ENCODE measurements at places on chromosomes 7 and 10.
A peak's percentile ranks its signal among the peaks of the same experiment; 100 is the strongest.

- no peak for DNase-seq
These were observed 11.1 kb upstream of the PPP2R2D start for GRCh38 chr10:131889755-131890154.

DNA sequence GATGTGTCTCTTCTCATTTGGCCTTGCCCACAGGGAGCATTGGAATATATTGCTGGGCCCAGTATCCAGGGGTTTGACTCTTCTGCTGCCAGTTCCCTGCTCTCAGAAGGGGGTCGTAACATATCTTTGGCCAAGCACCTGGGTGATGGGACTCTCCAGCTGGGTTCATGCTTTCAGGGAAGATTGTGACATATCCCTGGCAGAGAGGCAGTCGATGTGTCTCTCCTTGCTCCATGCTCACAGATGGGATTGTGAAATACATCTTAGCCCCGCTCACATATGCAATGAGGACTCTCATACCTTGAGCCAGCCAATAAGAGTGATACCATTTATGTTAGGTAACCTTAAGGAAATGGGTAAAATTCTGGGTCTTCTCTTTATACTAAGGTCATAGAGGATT, 39.2 kb upstream of the ZNF680 start:
- DNase-seq, result no peak

- DNase-seq, result peak; percentile 38
These were observed 79.0 kb upstream of the TMEM168 start for GRCh38 chr7:112869111-112869774.

- DNase-seq, result peak; percentile 95
These were observed 2.7 kb upstream of the JCAD start for GRCh38 chr10:30062090-30062489.

- no peak for DNase-seq
These were observed 258.5 kb downstream of the ARL4A start for GRCh38 chr7:12945901-12946300.

DNA sequence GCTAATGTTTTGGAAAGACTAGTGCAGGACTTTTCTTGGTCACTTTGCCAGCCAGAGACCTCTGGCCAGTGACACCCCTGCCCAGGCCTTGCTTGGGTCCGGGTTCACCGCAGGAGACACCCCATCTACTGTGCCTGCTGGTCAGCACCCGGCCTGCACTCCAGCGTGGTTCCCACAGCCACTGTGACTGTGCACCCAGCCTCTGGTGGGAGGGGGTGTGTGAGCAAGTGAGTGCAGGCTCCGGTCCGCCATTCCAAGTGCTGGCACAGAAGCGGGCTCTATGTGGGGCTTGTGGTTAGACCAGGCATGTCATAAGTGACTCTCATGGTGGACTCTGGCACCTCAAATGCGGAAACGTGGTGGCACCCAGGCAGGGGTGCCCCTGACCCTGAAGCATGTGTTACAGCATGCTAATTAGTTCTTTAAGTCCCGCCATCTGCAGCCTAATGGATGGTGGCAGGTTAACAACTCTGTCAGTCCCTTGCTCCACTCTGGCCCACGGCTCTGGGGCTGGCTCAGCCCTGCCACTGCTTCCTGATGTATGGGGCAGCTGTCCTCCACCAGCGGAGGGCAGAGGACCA, 311.9 kb upstream of the HGF start:
- no peak for DNase-seq

GRCh38 chr10:95605163-95605562, 44.0 kb upstream of the SORBS1 start:
- peak; percentile 24 for DNase-seq

- no peak for DNase-seq
These were observed 251.7 kb upstream of the MYO3A start for GRCh38 chr10:25682203-25682851.

DNA sequence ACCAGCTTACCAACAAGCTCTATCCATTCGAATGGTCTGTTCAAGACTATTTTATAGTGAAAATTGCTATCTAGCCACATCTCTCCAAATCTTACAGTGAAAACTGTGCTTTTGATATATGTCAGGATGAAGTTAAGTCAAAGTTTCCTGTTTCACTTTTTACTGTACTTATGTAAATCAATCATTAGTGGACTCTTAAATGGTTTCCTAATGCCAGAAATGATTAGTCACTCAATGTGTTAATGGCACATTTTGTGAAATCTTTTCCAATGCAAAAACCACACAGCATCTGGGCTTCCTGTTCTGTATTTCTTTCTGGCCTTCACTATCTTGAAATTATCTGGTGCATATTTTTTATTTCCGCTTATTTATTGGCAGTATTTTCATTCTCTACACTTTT, 87.3 kb upstream of the STEAP1B start:
- no peak for DNase-seq

DNA sequence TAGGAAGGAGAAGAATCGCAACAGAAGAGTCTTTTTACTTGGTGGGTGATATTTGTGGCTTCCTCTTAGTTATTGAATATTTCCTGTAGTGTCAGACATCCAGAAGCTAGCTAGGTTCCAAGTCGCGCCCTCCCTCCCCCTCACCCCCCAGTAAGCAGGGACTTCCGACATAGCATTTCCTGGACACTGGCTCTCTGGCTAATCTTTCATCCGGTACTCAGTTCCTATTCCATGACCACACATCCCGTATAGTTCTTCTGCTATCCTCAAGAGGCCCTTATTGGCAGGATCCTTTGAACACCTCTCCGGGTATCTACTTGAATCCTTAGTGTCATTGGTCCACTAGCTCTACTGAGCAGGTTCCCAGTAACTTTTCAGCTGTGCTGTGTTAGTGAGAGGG, 167.8 kb downstream of the HDAC9 start:
- no peak for DNase-seq

- DNase-seq, result peak; percentile 43
These were observed 16.1 kb downstream of the GPR146 start for GRCh38 chr7:1060315-1061072.

DNA sequence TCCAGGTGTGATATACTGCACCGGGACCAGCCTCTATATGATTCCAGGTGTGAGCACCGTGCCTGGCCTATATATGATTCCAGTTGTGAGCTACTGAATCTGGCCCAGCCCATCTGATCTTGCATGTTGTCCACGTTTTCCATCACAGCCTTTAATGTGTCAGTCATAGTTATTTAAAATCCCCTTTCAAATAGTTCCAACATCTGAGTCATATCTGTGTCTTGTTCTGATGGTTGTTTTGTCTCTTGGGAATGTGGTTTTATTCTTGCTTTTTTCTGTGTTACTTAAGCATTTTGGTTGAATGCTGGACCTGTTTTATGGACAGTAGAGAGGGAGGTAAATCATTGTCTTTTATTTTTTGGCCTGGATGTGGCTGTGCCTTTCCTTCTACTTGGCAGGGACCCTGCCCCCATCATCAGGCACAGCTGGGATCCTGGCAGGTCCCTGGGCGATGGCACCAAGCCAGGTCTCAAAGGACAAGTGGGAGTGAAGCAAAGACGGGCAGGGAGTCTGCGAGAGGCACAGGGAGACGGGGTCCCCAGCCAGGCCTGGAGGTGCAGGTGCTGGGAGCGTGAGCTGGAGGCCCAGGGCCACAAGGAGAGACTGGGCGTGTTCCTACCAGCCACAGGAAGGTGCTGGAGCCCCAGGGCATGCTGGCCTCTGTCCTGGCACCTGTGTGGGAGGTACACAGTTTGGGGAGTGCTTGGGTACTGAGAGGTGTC, 94.7 kb downstream of the DYNC2I1 start:
- DNase-seq, result peak; percentile 9

GRCh38 chr10:14751921-14752320, 22.8 kb downstream of the FAM107B start:
- peak; percentile 13 for DNase-seq

DNA sequence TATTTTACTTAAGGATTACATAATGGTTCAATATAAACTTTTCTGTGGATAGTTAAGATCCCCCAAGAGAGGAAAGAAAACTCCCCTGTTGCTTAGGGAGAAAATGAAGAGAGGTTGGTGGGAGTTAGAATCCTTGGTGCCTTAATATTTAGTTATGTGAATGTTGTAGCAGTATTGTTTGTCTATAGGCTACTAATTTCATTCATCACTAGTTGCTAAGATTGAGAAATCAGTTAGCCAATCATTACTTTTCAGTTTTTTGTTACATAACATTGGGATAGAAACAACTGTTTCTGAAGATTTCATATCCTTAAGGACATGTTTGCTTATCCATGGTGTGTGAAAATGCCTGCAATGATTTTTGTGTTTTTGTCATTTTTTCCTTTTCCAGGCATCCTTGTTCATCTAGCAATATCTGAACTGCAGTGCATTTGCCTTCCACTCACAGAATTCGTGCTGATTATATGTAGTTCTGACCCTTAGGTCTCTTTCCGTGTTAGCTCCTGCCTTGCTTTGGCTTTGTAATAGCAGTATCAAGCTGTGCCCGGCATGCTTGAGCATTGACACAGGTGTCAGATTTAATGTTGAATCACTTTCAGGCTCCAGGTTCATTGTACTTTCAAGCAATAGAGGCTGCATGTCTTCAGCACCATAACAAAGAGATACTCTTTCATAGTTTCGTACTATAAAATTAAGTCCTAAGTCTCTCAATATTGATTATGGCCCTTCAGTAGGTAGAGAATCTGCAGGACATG, 85.0 kb downstream of the PODXL start:
- DNase-seq, result no peak

- no peak for DNase-seq
These were observed 6.6 kb upstream of the ITIH2 start for GRCh38 chr10:7696545-7696944.

GRCh38 chr10:43221419-43222209, 45.3 kb downstream of the RASGEF1A start:
- no peak for DNase-seq

DNA sequence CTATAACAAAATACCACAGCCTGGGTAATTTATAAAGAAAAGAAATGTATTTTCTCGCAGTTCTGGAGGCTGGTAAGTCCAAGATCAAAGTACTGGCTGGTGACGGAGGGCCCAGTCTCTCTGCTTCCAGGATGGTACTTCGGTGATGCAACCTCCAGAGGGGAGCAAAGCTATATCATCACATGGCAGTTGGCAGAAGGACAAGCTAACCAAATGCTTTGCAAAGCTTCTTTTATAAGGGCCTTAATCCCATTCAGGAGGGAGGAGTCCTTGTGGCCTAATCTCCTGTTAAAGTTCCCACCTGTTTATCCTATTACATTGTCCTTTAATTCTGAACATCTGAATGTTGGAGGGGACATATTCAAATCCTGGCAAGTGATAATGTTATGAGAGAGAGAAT, 134.1 kb upstream of the SP4 start:
- no peak for DNase-seq

DNA sequence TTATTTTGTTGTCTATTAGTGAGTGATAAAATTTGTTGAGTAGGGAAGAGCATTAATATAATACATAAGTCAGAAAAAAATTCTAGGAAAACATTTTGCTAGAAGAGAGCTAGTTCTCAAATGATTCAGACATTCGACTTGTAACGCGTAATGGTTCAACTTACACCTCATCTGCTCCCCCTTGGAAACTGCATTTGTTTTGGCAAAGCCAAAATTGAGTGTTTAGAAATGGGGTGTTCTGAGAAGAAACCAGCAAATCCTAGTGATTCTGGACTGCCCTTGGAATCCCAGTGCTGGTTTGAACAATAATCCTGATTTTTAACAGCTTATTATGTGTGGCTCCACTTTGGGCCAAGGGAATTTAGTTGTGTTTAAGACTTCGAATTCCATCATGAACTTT, 475.7 kb downstream of the SUGCT start:
- no peak for DNase-seq

- DNase-seq, result no peak
These were observed 108.1 kb downstream of the EEPD1 start for GRCh38 chr7:36261019-36261754.

GRCh38 chr7:48337012-48337621, 165.9 kb downstream of the ABCA13 start:
- peak; percentile 4 for DNase-seq

DNA sequence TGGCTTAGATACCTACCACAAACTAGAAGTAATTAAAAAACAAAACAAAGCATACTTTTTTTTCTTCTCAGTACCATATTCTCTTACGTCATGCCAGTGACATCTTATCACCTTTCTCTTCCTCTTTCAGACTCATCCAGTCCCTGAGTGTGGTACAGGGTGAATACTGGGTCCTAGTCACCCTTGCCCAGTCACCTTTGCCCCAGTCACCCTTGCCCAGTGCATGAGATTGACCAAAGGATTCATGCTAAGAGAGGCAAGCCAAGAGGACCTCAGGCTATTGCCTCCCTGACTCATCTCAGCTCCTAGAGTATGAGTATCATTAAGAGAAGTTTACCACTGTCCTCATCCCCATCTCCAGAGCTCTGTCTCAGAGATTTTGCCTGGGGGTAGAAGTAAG, 10.0 kb upstream of the TSPAN12 start:
- DNase-seq, result no peak

- DNase-seq, result no peak
These were observed 3.5 kb upstream of the NACAD start for GRCh38 chr7:45092100-45092930.

GRCh38 chr7:124751027-124751426, 14.6 kb downstream of the GPR37 start:
- DNase-seq, result no peak

DNA sequence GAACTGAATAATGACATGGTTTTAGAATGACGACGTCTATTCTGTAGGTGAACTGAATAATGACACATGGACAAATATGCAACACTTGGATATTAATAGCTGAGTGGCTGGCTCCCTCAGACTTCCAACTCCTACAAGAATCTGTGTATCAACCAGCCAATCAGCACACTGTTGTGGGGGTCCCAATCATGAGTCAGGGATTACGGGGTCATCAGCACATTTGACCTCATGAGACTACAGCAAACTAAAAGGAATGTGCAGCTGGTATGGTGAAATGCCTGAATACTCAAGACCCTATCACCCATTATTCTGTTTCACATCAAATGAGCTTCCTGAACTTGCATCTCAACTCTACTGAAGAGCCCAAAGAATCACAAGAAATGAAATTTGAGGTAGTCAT, 192.5 kb downstream of the ANK3 start:
- DNase-seq, result no peak

DNA sequence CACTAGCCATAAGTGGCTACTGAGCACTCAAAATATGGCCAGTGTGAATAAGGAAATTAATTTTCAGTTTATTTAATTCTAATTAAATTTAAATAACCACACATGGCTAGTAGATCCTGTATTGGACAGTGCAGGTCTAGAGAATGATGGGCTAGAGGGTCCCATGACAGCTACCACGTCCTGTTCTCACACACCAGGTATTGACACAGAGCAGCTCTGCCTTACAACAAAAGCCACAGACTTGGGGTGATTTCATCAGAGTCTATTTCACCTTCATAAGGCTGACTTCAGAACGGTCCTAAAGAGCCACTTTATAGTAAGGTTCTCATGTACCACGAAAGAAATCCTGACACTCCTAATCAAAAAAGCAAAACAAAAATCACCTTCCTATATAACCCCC, 111.3 kb downstream of the UBE2H start:
- no peak for DNase-seq

GRCh38 chr10:26534384-26534783, 96.2 kb downstream of the APBB1IP start:
- DNase-seq, result no peak

DNA sequence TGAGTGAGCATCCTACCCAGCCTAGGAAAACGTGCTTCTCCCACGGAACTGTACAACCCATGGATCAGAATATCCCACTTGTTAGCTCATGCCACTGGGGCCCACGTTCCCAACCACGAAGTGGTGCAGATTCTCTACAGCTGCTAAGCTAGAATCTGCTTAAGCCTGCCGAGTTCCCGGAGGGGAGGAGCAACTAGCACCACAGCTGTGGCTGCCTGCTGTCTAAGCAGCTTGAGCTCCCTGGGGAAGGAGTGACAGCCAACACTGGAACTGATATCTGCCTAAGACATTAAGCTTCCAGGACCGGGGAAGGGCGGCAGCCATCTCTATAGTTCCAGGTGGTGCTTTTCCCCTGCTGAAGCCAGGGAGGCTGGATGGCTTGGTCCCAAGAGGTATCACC, 334.7 kb upstream of the CHRM2 start:
- DNase-seq, result peak; percentile 2

Measured in fibroblast of skin of back (primary cell).